Myocyte (in vitro differentiated cells): ENCODE measurements at places on chromosomes 12 and 14.

DNA sequence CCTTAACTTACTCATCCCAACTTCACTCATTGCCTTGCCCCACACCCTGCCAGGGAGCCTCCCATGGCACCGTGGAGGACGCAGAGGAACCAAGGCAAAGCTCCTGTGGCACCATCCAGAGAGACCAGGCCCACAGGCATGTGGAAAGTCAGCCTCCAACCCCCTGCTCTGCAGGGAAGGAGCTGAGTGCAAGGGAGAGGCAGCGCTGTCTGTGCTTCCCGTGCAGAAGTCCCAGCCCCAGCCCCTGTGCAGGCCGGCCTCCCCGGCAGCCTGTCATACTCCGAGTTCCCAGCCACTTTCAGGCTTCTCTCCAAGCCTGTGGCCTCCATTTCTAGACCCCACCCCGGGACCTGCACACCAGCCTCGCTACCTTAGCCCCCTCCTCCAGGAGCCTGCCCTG lies 106.4 kb downstream of the SINHCAF start:
- no peak for DNase-seq

- DNase-seq, result no peak
Observed at GRCh38 chr12:198705-199104, 15.3 kb downstream of the SLC6A12 start.

- peak; percentile 62 for DNase-seq
Observed at GRCh38 chr14:54675236-54676128, 108.6 kb downstream of the SAMD4A start.

- DNase-seq, result no peak
Observed at GRCh38 chr14:77126461-77126990, 15.1 kb downstream of the ZDHHC22 start.

DNA sequence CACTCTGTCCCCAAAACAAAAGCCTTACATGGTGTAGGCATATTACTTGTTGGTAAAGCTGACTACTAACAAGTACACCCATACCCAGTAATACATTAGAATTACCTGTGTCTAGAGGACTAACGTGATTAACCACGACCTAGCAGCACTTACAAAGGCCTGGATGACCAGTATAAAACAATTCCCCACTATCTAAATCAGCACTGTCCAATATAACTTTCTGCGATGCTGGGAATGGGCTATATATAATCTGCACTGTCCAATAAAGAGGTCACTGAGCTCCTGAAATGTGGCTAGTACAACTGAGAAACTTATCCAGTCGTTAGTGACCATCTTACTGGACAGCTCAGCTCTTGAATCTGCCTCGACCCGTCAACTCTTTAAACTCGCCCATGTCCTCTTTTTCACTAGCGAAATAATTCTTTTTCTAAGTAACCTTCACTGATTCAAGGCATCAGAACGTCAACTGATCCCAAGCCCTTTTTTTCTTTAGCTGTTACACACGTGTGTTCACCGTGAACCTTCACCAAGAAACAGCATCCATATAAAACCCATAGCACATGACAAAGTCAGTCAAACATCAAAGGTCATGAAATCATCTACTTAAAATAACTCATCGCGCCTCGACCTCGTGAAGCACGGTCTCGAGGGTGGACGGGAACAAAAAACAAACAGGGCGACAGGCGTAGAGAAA lies 905 bp upstream of the CIPC start:
- DNase-seq, result peak; percentile 81

GRCh38 chr12:125549836-125550235 lies 484.6 kb downstream of the AACS start:
- no peak for DNase-seq

- peak; percentile 98 for DNase-seq
Observed at GRCh38 chr14:55107766-55108554, 21.1 kb upstream of the LGALS3 start.

DNA sequence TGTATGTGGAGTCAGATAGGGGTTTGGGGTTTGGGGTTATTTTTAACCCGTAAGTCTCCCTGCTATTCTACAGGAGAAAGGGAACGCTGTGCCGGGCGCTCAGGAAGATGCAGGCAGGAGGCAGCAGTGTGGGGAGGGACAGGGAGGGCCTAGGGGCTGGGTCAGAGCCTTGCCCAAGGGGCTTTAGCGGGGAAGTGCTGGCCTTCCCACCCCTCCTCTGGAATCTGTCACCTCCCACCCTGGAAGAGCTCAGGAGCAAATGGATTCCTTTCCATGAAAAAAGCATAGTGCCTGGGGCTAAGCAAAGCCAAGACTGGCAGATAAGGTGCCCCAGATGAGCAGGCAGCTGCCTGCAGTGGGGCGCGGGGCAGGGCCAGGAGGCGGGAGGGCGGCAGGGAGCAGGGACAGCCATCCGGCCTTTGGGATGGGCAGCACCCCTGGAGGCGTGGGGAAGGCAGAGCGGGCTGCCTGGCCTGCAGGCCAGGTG lies 7.3 kb upstream of the INF2 start:
- peak; percentile 30 for DNase-seq

DNA sequence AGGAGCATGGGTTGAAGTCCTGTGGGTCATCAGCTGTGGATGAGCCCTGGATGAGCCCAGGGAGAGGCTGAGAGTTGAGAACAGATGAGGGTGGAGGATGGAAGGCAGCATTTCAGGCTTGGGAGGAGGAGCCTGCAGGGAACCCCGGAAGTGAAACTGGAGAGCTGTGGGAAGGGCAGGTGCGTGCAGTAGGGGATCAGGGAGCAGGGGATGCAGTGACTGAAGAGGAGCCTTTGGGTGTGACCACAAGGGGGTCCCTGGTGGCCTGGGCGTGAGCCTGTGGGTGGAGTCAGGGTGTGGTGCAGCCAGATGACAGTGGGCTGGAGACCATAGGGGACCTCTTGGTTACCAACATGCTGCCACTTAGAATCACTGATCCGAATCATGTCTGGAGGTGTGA lies 115.5 kb downstream of the PAPOLA start:
- DNase-seq, result no peak

GRCh38 chr12:47360093-47360480 lies 280.3 kb upstream of the AMIGO2 start:
- no peak for DNase-seq

GRCh38 chr12:27555925-27556778 lies 32.1 kb downstream of the PPFIBP1 start:
- no peak for DNase-seq

GRCh38 chr14:26622611-26623010 lies 24.8 kb upstream of the NOVA1 start:
- no peak for DNase-seq

DNA sequence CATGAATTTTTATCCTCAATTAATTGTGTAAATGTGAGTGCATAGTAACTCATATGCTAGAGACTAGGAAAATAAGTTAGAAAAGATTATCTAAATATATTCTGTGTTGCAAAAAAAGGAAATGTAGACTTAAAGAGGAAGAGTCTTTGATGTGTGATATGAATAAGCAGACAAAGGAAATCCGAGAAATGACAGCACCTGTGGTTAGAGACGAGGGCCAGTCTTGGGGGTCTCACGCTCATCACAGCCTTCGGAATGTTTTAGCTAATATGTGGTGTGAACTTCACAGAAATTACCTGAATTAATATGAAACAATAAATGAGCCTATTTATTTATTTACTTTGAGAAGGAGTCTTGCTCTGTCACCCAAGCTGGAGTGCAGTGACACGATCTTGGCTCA lies 11.6 kb downstream of the ATP6V0A2 start:
- DNase-seq, result no peak

DNA sequence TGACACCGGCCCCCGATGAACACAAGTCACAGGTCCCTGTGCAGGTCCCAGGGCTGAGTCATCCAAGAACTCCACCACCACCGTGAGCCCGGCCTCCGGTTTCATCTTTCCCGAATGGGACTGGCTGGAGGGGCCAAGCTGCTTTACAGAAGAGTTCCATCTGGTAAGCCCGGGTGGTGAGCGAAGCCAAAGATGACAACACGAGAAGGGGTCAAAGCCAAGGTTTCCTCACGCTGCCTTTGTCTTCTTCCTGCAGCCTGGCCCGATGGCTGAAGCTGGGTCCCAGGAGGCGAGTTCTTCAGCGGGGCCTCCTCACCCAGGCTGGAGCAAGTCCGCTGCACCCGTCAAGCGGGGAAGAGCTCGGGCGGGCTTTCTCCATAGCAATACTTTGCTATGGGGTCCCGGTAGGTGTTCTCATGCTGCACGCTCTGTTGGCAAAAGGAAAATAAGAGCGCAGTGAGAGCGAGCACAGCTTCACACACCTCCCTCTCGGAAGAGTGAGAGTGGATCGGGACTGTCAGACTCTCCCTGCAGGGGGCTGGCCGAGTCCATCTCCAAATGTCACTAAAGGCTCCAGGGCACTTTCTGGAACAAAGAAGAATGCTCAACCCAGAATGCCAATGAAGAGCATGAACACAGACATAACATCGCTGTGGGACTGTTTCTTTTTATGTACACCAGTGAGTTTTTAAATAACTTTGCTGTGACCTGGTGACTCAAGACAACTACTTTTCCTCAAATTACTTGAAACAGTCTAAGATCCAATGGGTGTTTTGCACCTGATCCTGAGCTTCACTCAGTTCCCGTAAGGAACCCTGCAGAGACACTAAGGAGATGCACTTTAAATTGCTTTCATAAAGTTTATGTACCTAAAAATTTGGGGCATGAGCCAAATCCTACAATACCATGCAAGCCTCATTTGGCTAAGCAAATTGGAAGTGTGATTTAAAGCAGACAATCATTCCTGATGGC lies 20.1 kb downstream of the SPRING1 start:
- peak; percentile 44 for DNase-seq

GRCh38 chr14:97039717-97040363 lies 242.7 kb downstream of the VRK1 start:
- no peak for DNase-seq

DNA sequence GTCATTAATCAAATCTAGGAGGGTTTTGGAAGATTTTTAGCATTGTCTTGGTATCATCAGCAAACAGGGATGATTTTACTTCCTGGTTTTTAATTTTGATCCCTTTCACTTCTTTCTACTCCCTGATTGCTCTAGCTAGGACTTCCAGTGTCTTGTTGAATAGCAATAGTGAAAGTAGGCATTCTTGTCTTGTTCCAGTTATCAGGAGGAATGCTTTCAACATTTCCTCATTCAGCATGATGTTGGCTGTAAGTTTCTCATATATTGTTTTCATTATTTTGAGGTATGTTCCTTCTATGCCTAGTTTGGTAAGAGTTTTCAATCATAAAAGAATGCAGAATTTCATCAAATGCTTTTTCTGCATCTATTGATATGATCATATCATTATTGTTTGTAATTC lies 244.2 kb upstream of the CLEC14A start:
- DNase-seq, result no peak

- no peak for DNase-seq
Observed at GRCh38 chr12:118870551-118870950, 110.8 kb upstream of the SRRM4 start.

DNA sequence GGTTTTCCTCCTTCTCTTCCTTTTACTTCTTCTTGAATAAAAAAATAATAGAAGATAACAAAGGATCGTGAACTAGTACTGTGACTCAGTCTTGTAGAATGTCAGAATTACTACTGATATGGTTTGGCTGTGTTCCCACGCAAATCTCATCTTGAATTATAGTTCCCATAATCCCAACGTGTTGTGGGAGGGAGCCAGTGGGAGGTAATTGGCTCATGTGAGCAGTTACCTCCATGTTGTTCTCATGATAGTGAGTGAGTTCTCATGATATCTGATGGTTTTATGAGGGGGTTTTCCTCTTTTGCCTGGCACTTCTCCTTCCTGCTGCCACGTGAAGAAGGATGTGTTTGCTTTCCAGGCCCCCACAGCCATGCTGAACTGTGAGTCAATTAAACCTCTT lies 549.6 kb downstream of the DIO2 start:
- no peak for DNase-seq

- DNase-seq, result peak; percentile 76
Observed at GRCh38 chr14:31937730-31938346, 139.3 kb upstream of the ARHGAP5 start.

- no peak for DNase-seq
Observed at GRCh38 chr12:100567945-100568344, 5.5 kb upstream of the GAS2L3 start.

- peak; percentile 19 for DNase-seq
Observed at GRCh38 chr12:29041621-29042020, 107.5 kb upstream of the FAR2 start.
